H1 (cell line): ENCODE measurements at places on chromosomes 1 and 21. TPM values are rescaled to one million over a fixed set of nuclear protein-coding genes. Genes with fewer than 3 reads are reported as not detected.

Gene COL18A1
- total RNA-seq, result 201 and 205 TPM in 2 replicates

Gene NLRP3
- 0.19 and 0.23 TPM in 2 replicates for total RNA-seq

Gene OR2T33
- not detected in 2 replicates for total RNA-seq

DNA sequence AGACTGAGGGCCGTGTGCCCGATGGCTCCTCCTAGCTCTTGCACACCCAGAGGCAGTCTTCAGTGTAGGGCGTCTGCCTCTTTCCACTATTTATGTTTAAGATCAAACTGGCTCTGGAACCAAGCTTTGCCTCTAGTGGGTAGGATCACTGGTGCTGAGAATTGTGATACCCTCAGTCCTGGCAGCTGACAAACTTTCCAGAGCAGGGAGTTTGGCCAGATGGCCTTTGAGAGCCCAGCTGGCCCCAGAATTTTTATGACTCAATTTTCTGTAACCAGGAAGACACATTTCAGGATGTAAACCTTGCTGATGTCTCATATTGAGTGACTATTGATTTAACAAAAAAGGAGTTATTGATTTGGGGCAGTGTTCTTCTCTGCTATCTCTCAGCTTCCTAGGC, 6.7 kb downstream of the COQ8A start:
- no peak for DNase-seq

DNA sequence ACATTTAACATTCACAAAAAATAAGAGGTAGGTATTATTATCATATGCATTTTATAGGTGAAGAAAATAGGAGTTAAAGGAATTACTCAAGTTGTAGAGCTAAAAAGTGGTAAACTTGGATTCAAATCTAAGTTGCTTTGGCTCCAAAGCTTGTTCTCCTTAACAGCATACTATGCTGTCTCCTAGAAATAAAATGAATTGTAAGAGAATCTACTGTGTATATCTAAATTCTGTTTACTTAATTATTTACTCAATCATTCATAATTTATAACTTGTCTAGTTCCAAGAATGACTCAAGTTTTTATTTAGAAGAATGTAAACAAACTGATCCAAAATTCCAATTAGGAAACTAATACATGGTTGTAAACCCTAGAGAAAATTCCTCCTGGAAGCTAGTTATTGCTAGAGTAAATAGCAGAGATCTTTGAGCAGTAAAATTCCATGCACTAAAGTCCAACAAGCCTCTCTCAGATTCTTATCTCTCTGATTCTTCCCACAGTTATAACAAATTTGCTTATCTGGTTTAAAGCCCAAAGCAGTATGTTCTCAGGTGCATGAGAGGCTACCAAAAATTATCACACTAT, 132.5 kb upstream of the DPT start:
- no peak for DNase-seq

GRCh38 chr1:77395051-77395450, 113.2 kb downstream of the AK5 start:
- DNase-seq, result no peak

GRCh38 chr1:200629876-200630514, 9.4 kb upstream of the KIF14 start:
- DNase-seq, result no peak

DNA sequence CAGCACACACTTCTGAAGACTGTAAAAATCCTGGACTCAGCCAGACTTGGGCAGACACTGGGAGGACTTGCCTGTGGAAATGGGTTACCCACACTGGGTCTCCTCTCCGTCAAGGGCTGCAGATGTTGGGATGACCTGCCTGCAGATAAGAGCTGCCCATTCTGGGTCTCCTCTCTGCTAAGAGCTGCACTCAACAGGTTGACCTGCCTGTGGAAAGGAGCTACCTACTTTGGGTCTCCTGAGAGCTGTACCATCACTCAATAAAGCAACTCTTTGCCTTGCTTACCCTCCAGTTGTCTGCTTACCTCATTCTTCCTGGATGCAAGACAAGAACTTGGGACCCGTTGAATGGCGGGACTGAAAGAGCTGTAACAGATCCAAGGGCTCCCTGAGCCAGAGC, 28.2 kb downstream of the ZCCHC17 start:
- DNase-seq, result no peak
